ENCODE measurements at places on chromosomes 7 and 10. TPM values are rescaled to one million over a fixed set of nuclear protein-coding genes. Genes with fewer than 3 reads are reported as not detected.

DNA sequence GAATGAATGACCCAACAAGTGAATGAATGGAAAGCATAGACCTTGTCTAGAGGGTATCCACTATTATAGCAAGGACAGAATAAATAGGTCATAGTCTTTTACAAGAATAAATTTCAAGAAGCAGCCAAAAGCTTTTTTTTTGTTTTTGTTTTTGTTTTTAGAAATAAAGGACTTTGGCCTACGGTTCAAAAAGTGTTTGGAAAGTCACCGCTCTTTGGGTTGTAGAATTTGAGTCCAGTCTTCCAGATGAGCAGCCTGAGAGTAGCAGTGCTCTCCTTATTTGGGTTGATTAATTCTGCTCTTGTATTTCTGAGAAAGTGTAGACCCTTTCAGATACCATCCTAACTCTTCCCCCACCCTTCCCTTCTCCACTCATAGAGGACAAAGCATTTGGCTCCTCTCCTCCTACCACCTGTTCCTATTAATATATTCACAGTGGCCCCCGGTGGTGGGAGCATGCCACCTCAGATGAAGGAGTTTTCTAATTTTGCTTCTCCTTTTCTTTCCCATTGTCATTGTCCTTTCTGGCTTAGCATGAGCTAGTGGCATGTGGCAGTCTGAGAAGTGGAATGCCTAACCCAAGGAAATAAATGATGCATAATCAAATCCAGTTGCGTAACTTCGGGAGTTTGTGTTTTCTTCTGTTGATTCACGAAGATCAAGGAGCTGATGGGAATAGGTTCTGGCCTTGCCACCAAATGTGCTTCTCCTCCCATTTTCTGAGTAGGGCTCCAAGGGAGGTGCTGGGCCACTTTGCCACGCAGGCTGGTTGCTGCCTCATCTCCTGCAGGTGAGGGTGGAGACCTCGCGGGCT, 114.7 kb downstream of the CHN2 start:
- no peak for DNase-seq

DNA sequence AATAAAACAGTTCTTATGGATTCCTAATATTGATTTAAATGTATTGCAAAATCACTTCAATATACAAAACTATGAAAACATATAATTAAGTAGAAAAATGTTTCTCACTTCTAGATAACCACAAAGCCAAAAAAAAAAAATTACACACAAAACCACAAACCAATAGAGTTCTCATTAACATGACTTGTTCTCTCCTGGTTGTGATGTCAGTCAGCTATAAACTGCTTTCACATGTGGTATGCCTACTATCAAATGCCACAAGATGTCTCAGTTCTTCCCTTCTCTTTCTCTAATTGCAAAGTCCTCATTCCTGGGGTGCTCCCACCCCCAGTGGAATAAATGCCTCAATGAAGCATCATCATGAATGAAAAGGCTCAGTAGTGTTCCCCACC, 16.6 kb downstream of the GNAI1 start:
- DNase-seq = no peak

Gene RAB19
- polyA plus RNA-seq = 2.5 TPM

Gene PAPOLB
- 0.11 TPM for polyA plus RNA-seq

Gene ITIH2
- 0.29 TPM for polyA plus RNA-seq

All from right renal pelvis (tissue), 4 donors.